Femur (tissue), 1 donor: ENCODE measurements at places on chromosomes 2 and 18.

GRCh38 chr2:47815764-47816163, 32.8 kb downstream of the MSH6 start:
- no peak for DNase-seq

DNA sequence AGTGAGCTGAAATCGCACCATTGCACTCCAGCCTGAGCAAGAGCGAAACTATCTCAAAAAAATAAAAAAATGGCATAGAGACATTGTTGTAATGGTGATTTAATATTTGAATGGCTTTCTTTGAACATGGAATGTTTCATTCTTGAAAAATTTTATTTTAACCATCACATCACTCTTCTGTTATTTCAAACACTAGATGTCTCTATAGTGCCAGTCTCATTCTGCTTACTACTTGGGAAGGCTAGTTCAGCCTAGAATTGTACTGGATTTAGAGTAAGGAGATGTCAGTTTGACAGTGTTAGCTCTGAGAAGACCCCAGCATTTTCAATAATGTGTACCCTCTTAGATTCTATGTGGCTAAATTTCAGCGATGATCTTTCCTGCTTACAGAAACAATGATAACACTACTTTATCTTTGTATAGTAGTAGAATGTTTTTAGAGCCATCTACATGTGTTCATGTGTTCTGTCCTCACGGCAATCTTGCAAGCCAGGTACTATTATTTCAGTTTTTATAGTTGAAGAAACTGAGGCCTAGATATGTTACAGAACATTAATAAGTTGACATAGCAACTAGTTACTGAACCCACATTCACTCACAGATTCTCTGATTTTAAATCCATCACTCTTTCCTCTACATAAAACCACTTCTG, 142.9 kb upstream of the ZSWIM2 start:
- DNase-seq, result no peak

- DNase-seq, result no peak
Observed at GRCh38 chr2:206092297-206092696, 6.3 kb upstream of the INO80D start.

- no peak for DNase-seq
Observed at GRCh38 chr2:158782616-158783015, 12.5 kb upstream of the DAPL1 start.

DNA sequence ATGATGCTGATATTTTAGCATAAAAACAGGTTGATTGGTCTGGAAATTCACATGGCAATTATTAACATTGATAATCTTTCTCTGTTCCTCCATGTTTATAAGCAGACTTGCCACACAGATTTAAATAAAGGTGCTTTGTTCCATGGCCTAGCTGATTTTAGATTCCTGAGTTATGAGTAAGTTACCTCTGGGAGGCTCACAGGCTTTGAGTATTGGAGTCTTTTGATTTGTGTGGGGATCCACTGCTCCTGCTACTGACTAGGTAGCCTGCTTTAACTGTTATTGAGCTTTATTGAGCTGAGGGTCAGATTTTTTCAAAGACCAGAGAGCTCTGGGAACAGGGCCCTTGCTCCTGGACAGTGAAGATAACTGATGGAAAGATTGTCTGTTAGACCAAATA, 166.1 kb downstream of the ANKRD30B start:
- no peak for DNase-seq

DNA sequence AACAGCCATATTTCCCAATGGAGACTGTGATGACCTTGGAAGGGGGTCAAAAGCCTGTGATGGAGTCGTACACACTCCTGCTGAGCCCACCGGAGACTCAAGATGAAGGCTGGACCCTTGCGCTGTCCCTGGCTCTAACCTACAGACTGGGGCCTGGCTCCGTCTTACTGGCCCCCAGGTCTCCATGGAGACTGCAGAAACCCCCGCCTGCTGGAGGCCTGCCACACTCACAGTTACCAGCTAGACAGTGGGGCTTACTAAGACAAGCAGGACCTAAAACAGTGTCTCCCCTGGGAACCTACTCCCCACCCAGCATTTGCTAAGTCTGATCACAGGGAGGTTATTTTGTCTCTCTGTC, 9.6 kb downstream of the C2orf72 start:
- DNase-seq, result no peak

DNA sequence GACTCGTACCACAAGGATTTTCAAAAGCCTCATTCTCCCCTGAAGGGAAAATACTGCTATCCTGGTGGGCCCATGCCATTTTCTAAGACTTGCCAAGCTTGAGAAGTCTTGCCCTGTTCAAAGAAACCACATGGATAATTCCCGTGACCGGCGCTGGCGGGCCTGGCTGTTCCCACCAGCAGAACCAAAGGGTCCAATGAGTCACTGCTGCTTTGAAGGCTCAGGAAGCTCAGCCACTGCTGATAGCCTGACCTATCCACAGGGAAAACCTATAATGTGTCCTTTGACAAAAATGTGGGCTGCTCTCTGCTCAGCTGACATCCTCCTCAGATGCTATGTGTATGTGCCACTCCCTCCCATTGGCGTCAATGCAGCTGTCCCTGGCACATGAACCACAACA, 137.9 kb upstream of the RAB12 start:
- DNase-seq, result peak; percentile 42

DNA sequence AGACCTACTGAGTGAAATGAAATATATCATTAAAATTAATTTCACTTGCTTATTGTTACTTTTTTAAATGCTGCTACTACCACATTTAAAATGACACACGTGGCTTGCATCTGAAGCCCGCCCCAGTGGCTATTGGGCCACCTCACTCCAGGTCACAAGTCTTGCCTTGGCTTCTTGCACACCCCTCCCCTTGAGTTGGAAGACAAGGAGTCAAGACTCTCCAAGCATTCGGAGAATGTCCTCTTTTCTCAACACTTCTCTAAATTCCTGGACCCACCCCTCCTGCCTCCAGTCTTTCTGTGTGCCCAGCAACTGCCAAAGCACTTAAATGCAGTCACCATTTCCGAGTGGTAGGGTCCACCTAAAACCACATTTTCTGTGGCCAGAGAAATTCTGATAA, 73.4 kb downstream of the ZBTB7C start:
- DNase-seq, result no peak

DNA sequence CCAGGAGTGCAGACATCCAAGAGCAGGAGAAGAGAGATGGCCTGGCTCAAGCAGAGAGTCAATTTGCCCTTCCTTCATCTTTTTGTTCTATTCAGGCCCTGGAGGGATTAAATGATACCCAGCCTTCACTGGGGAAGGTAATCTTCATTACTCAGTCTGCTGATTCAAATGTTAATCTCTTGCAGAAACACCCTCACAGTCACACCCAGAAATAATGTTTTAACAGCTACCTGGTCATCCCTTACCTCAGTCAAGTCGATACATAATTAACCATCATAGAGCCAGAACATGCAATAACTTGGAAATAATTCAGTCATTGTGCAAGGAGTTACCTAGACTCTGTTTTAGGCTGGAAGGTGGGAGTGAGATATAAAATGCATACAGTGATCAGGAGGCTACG, 163.7 kb upstream of the TNP1 start:
- DNase-seq, result no peak

DNA sequence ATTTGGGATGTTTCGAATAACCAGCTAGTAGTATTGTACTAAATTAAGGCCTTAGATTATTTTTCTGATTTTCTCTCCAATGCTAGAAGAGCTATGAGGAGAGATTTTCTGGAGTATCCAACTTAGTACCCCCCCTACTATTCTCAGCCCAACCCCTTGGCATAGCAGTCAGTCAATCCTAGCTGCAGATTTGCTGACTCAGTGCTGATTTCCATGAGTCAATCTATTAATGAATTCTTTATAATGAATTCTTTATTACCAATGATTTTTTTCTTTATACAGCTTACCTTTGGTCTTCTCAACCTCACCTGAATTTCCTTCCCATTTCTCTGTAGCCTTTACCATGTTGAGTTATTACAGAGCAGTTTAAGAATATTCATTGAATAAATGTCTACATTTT, 192.8 kb upstream of the ETAA1 start:
- no peak for DNase-seq

- no peak for DNase-seq
Observed at GRCh38 chr2:65545837-65546805, 113.7 kb upstream of the SPRED2 start.

- no peak for DNase-seq
Observed at GRCh38 chr2:16622399-16622968, 43.1 kb downstream of the CYRIA start.

DNA sequence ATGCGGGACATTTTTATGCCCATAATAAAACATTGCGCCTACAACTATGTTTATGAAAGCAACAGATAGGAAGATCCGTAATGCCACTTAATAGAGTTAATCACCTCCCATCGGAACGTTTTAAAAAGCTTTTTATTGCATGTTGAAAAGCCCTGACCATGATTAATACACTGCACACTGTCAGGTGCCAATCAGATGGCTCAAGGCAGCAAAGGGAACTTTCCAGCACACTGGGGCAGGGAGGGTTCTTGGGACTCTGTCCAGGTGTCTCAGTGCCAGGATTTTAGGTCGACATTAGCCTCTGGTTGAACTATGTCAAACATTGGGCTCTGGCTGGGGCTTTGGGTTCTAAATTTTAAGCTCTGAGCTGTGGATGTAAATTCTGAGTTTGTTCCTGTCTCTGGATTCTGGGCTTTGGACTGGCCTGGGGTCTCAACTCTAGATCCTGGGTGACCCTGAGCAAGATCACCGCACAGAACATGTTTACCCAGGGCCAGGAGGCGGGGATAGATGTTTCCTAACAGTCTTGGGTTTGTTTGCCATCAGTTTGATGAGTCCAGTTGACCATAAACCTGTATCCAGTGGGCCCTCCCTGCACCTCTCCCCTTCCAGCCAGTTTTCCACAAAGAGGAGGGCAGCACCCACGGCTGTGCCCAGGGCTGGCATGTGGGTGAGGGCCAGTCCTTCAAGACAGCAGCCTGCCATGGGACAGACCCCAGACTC, 262.7 kb downstream of the ATAD2B start:
- peak; percentile 62 for DNase-seq

DNA sequence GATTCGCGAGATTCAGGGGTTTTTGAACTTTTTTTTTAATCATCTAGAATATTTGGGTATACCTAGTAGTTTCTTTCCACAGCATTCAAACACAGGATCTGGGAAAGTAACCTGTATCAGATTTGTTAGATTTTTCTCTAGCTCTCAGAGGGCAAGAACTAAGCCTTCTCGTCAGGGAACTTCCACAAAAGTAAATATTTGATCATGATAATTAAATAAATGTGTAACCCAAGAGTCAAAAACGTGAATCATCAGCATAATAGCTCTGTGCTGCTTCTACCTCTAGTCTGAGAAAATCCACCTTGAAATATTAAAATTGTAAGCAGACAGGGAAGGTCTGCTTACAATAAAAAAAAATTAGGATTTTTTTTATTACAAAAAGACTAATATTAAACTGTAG, 225.7 kb upstream of the SPOPL start:
- DNase-seq, result no peak

DNA sequence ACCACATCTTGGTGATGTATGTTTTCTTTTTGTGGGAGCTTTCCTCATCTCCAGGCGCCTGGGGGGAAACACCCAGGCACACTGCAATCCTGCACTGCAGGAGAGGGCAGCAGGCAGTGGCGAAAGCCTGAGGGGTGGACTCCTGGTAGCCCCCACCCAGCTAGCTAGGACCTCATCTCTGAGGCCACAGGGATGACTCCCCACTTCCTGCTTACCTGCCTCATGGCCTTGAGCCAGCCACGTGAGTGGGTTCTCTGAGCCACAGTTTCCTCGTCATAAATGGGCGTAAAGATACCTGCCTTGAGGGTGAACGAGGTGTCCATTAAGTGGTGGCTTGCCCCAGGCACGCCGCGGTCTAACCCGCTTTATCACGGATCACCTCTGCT, 19.1 kb downstream of the TRAF3IP1 start:
- no peak for DNase-seq

- no peak for DNase-seq
Observed at GRCh38 chr2:107086497-107086896, 200.5 kb upstream of the ST6GAL2 start.

DNA sequence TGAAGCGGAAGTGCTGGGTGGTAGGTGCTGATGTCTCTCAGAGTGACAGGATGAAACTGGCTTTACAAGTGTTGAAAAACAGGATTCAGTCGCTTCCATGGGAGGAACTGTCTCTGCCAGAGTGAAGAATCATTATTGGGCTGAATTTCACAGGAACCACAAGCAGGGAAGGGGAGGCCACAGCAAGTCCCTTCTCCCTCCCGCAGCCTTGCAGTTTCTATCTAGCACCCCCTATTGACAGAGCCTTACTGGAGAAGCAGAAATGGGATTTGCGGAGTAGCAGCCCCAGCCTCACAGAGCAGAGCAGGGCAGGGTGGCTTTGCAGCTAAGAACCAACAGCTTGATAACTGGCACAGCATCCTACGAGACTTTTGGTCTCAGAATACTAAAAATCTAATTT, 33.3 kb upstream of the RMP24 start:
- DNase-seq, result no peak

DNA sequence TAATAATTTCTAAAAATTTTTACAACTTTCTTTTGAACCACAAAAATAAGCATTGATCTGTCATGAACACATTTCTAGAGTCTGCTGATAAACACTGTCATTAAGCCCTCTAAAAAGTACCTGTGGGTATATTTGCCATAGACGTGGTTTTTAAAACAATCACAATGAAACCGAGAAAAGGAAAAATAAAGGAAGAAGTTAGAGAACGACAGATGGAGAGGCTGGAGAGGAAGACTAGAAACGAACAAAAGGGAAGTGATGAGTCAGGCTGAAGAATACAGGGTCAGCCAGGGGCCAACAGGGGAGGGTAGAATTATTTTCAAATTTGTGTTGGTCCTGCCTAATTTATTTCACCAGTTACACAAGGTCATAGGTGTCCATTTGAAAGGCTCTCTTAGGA, 62.0 kb downstream of the MYL12B start:
- no peak for DNase-seq

DNA sequence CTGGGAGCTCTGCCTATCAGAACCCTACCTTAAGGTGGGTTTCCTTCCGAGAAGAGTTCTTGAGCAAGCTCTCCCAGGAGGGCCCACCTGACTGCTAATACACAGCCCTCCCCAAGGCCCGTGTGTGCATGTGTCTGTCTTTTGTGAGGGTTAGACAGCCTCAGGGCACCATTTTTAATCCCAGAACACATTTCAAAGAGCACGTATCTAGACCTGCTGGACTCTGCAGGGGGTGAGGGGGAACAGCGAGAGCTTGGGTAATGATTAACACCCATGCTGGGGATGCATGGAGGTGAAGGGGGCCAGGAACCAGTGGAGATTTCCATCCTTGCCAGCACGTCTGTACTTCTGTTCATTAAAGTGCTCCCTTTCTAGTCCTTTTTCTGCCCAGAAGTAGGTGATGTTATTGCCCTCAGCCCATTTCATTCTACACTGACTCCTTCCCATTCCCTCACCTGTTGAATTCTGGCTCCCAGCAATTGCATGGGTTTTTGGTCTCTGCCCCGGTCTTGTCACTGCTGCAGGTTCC, 6.5 kb downstream of the TMEM37 start:
- no peak for DNase-seq

- DNase-seq, result peak; percentile 43
Observed at GRCh38 chr2:235551965-235552364, 58.1 kb downstream of the AGAP1 start.
